ENCODE measurements at places on chromosomes 3 and 15.

DNA sequence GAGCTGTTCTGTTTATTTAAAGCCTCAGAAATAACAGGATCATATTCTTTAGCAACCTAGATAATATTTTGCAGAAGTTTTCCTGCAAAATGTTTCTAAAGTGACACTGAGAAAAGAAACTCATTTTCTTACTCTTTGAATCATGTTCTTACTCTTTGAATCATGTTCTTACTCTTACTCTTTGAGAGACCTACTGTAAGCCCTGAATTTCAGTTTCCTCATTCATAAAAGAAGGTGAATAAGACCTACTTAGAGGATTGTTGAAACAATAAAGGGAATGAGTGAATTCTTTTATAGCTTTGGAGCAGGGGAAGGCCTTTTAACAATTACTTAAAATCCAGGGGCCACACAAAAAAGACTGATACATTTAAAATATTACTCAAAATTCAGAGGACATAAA lies 221.7 kb upstream of the CMC1 start:
- DNase-seq = no peak

DNA sequence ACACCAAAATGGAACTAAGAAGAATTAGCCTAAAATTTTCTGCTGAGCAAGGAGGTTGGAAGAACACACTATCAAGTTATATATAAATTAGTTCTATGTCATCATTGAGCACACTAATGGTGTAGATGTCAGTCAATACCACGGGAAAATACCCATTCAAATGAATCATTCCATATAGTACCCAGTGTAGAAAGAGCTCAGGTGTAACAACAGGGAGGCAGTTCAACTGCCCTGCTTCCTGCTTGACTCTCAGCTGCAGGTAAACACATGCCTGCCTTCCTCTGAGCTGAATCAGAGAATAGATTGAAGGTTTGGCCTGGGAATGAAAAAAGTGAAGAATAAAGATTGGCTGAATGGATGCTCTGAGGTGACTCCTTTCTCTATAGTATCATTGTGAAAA lies 1088.0 kb downstream of the AGBL1 start:
- DNase-seq = no peak

DNA sequence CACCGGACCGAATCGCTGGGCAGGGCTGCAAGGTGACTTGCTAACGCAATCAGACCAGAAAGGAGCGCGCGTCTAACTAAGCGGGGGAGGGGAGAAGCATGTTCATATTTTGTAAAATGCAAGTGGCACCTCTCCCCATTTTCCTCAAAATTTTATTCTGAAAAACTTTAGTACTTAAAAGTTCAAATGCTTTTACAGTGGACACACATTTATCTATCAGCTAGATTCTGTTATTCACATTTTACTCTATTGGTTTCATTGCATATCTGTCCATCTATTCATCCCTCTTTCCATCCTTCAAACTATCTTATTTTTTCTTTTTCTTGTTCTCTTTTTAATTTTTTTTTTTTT lies 46.1 kb upstream of the KLHL25 start:
- no peak for DNase-seq

DNA sequence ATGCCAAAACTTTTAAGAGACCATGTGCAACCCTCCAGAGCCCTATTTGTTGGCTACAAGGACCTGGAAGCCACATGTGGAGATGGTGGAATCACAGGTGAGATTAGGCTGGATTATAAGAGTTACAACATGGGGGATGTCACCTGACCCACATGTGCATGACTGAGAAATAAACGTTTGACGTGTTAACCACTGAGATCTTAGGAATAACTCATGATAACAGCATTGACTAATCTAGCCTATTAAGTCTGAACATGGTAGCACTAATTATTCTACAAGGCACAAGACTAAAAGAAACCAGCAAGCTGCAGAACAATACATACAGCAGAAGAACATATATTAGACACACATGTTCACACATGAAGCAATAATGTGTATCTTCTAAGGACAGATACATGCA lies 38.4 kb downstream of the SUCLG2 start:
- no peak for DNase-seq

GRCh38 chr3:190183121-190183520 lies 62.4 kb upstream of the P3H2 start:
- no peak for DNase-seq

DNA sequence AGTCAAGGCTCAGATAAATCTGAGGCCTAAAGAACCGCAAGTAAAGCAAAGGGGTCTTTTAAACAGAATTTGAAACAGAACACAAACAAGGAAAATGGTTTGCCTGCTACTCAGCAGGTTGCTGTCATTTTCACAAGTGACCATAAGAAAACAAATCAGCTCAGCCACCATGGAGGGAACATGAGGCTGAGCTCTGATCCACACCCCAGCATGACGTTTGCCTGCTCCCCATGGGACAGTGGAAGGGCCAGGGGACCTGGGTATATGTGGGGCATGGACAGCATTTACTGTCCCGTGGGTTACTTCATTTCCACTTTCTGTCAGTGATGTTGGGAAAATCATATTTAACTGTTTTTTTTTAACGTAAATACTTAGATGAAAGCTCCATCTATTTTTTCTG lies 371.2 kb downstream of the LRTM1 start:
- DNase-seq = no peak

DNA sequence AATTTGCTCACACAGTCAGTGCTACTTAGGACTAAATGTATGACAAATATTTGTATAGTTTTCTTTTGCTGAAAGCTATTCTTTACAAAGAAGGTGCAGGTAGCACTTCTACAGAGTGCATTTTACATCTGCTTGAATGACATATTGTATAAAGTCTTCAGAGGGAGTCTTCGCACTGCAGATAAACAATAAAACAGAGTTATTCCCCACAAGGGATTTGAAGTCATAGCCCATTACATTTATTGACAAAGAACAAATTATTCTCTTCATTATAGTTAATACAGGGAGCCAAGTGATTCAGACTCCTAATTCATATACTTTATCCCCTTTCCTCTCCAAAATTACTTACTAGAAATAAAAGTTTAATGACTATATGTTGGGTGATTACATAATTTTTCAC lies 529.7 kb downstream of the EDEM1 start:
- no peak for DNase-seq

- DNase-seq = no peak
Observed at GRCh38 chr3:49638445-49638844, 35.7 kb upstream of the APEH start.

DNA sequence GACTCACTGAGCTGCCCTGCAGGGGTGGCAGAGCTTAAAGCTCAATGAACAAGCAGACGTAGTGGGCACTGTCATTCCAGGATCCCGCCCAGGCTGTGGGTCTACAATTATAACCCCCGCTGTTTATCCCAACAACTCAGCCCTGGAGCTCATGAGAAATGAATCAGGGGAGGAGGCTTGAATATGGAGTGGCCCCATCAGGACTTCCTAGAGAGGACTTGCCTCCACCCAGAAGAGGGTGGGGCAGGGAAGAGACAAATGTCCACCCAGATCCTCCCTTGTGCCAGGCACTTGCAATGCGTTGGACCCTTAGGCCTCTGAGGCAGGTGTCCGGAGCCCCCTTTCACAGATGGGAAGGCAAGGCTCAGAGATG lies 33.0 kb downstream of the SLC6A20 start:
- no peak for DNase-seq

- no peak for DNase-seq
Observed at GRCh38 chr3:100141586-100141985, 27.3 kb upstream of the FILIP1L start.

GRCh38 chr3:183975981-183976662 lies 41.6 kb downstream of the ABCC5 start:
- DNase-seq = peak; percentile 49

DNA sequence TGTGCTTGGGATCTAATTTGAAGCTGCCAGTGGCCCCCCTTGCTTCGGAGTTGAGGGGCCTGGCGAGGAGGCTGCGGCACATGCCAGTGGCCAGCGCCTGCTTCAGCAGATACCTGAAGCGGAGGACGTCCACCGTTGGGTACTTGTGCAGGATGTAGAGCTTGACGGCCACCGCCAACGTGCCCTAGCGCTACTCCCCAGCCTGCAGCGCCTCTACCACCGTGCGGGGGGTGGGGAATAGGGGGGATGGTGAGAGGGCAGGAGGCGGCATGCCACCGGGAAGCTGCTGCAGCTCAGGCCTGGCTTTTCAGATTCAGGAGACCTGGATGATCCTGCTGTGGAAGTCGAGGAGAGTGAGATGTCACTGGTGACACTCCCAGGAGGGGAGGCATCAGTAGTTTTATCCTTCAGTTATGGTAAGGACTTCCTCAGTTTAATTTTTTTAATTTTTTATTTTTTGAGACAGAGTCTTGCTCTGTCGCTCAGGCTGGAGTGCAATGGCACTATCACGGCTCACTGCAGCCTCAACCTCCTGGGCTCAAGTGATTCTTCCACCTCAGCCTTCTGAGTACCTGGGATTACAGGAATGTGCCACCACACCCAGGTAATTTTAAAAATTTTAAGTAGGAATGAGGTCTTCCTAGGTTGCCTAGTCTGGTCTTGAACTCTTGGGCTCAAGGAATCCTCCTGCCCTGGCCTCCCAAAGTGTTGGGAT lies 150.6 kb upstream of the FRMD4B start:
- DNase-seq = no peak

DNA sequence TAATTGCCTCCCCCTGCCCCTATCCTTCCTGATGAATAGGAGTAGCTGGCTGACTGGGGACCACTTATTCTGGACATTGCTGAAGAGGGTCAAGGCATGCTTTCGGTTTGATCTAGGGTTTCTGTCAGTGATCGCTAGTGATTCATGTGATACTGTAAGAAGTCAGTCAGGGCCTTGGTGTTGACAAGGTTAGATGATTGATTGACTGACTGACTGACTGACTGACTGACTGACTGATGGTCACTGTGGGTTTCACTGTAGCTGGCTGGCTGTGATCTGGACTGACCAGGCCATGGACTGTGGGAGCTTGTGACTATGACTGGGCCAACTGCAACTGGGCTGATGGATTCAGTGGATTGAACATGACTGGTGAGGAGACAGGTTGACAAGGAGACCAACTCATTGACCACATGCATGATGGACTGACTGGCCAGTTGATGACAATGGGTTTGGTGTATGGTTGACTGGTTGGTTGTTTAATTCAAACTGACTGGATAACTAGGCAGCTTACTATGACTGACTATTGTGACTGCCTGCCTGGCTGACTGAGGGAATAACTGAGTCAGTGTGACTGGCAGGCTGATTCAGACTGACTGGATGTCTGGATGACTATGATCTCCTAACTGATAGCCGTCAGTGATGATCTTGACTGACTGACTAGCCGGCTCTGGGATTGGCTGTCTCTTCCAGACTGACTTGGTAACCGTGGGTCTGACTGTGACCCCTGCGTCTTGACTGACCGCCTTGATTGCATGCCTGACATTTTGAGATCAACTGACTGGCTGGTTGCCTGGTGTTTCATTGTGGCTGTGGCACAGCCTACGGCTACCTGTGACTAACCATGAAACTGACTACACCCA lies 509.9 kb downstream of the SHQ1 start:
- no peak for DNase-seq

DNA sequence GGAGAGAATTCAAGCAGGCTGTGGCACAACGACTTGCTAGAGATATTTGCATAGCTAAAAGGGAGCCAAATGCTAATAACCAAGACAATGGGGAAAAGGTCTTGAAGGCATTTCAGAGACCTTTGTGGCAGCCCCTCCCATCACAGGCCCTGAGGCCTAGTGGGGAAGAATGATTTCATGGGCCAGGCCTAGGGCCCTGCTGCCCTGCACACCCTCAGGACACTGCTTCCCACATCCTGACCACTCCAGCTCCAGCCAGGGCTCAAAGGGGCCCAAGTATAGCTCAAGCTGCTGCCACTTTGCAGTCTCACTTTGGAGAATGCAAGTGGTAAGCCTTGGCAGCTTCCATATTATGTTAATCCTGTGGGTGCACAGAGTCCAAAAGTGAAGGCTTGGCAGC lies 21.5 kb upstream of the PTPN23 start:
- DNase-seq = no peak

DNA sequence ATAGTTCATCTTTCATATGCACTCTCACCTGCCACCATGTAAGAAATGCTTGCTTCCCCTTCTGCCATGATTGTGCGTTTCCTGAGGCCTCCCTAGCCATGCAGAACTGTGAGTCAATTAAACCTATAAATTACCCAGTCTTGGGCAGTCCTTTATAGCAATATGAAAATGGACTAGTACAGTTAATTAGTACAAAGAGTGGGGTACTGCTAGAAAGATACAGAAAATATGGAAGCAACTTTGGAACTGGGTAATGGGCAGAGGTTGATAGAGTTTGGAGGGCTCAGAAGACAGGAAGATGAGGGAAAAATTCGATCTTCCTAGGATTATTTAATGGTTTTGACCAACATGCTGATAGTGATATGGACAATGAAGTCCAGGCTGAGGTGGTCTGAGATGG lies 246.9 kb downstream of the CGGBP1 start:
- DNase-seq = no peak

- DNase-seq = peak; percentile 43
Observed at GRCh38 chr3:44554626-44555592, at the start of gene ZKSCAN7. TSS of gene ZKSCAN7 (plus strand) at chr3:44555193. CDS start at chr3:44557048, 1,855 bp downstream.

DNA sequence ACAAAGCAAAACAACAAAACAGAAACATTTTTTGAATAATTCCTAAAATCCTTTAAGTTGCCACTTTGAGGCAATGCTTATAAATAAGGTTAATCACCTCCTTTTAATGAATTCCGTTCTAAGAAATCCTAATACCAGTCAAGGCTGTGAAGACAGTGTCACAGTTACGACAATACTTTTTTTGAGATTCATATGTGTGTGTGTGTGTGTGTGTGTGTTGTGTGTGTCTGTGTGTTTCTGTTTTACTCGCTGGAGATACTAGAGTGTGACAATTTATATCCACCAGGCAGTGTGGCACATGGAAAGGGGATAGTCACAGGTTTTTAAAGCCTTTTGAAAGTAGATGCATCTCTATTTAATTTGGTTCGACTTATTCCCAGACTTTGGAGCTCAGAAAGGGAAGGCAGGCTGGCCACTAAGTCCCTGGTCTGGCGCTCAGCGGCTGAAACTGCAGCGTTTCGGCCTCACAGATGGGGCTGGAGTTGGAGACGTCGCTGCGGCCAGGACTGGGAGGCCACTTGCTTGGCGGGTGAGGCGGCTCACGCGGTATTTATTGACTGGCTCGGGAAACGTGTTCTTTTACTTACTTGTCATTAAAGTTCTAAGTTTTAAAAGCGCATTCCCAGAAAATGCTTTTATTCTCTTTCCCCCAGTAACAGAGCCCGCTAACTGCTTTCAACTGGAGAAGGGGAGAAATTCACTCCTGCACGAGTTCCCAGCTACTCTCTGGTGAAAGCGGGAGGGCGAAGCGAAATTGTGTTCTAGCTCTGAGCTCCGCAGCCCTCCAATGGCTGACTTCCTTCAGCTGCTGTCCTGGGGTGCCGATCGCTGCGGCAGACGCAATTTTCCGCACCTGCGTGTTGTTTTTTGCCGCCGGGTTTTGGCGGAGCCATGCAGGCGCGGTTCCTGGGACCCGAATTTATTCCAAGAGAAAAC lies 13.7 kb downstream of the ZIC1 start:
- no peak for DNase-seq

- DNase-seq = no peak
Observed at GRCh38 chr3:56005196-56005805, 463.0 kb downstream of the ERC2 start.
